ENCODE measurements at places on chromosomes 12 and 14. TPM values are rescaled to one million over a fixed set of nuclear protein-coding genes. Genes with fewer than 3 reads are reported as not detected.
A peak's percentile ranks its signal among the peaks of the same experiment; 100 is the strongest.

Gene OLR1
- total RNA-seq, result not detected

Gene KLHDC1
- 7.4 TPM for total RNA-seq

Gene SMCO2
- total RNA-seq, result not detected

Gene PZP
- total RNA-seq, result 0.37 TPM

Gene PLBD1
- 19.8 TPM for total RNA-seq

Gene AICDA
- total RNA-seq, result not detected

DNA sequence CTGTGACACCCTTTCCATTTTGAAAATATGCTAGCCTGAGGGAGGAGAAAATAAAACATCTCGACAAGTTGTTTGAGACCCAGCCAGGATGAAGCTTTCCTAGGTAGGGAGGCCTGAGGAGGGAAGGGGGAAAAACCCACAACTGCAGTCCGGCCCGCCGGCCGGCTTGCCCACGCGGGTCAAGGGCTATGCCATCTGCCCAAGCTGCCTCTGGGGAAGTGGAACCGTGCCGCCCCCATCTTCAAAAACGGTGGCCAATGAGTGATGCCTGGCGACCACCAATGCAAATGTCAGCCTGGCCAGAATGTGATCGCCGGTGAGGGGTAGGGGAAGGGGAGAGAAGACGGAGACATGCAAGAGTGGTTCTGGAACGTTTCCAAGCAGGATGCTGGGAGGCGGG, 263.5 kb upstream of the ALG10B start:
- no peak for DNase-seq

- DNase-seq, result no peak
These were observed 18.2 kb downstream of the ERP29 start for GRCh38 chr12:112031472-112031871.

GRCh38 chr12:107027636-107028053, 40.7 kb upstream of the MTERF2 start:
- no peak for DNase-seq

DNA sequence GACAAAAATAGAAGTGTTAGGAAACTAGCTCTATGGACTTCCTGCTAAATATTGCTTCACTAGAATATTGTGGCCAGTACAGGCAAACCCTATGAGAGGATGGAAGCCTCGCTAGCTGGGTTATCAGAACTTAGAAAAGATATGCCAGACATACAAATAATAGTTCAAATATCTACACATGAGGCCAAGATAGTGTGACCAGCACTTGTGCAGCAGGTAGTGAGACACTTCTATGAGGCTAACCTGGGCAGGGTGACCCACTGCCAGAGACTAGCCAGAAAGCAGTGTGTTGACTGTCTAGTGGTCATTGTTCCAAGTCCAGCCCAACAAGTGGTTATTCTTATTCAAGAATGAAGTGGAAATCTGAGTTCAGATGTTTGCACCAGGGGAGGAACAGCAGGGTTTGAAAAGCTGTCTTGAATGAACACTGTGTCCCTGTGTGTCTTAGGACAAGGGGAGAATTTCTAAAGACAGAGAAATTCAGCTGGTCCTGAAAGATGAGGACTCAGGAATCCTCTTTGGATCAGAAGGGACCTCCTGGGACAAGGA, 16.3 kb downstream of the TSPAN8 start:
- no peak for DNase-seq

DNA sequence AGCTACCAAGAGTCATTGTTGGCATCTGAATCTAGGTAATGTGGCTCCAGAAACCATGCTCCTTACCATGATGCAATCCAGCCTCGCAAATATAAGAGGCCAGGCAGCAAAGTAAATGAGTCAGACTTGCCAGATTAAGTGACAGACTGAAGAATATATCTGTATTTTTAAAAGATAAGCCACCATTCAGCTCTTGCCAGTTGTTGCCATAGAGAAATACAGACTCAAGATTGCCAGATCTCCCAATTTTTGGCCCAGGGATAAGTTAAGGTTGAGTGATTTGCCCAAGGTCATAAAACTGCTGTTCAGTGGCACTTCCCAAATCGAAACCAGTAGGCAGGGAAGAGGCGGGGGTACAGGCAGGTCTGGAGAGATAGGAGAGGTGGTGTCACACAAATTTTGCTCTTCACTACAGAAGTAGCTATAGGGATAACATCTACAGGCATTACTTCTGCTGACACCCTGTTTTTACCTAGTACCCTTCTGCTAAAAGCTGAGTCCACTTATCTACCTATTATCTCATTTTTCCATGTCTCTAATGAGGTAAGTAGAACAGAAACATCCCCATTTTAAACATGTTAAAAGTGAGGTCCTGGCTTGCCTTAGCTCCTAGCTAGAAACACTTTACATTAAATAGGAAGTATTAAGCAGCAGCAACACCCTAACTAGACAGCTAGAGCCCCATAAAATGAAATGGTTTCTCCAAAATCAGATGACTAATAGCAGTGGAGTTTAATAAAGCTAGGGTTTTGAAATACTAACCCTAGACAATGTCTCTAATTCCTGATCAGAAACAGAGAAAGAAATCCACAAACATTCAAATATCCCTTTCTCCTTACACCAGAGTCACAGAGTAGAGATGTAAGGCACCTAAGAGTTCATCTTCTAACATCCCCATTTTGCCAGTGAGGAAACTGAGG, 19.5 kb downstream of the DCAF5 start:
- DNase-seq, result no peak

DNA sequence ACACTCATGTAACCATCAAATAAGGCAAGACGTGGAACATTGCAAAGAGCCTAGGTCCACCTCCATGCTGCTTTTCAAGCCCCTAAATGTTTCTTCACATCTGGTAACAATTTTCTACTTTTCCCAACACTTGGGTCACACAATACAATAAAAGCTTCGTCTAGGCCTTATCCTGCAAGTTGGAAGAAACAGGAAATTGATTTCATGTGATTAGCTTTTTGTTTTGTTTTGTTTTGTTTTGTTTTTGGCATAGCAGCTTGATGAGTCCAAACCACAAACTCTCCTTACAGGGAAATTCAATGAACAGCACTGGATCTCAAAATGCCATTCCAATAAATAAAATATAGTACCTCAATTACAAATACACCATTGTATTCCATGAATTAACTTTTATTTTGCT, 19.3 kb downstream of the TAS2R50 start:
- no peak for DNase-seq

DNA sequence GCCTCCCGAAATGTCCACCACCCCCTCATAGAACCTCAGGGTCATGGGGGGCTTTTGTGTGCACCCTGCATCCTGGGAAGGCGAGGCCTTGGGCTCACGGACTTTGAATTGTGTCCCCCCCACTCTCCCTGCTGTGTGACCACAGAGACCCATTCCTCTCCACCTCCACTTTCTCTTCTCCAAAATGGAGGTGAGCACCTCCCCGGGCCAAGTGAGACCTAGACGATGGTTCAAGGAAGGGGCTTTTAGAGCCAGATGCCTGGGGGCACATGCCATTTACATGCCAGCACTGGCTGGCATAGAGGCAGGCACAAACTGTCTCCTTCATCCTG, 33.5 kb downstream of the CYP46A1 start:
- peak; percentile 32 for DNase-seq

GRCh38 chr14:104872469-104873341, 7.6 kb downstream of the CEP170B start:
- DNase-seq, result peak; percentile 18

DNA sequence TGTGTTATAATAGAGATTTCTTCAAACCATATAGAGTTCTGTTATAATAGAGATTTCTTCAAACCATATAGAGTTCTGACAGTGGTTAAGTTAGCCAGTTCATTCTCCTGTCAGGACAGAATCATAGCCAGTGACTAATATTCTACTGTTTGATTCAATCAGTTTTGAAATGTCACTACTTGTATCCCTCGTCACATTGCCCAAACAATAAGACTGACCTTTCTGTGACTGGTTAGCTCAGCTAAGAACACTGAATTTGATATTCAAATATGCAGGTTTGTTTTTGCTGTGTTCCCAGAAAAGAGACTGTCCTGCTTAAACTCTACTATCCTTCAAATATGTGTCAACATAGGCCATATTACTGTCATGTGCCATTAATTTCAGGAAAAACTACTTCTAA, 74.4 kb downstream of the ALG10B start:
- no peak for DNase-seq

DNA sequence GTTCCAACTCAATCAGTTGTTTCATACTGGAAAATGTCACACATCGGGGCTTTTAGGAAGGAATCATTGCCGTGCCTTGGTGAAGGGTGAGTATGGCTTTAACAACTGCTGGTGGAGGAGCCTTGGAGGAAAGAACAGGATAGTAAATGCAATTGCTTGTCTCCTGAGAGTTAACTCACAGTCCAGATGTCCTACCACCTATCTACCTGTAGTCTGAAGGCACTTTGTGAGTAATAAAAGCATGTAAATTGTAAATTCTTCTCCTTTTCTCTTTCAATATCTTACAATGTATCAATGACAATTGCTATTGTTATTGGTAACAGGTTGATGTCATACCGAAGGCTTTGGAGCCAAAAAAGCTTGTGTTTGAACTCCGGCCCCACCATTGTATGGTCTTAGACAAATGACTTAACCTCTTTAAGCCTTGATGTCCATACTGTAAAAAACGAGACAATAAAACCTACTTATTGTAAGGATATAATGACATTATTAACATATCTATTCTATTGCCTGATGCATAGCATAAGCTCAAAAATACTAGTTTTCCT, 397.4 kb downstream of the ADAMTS20 start:
- no peak for DNase-seq

GRCh38 chr14:65303899-65304222, 108.7 kb upstream of the FUT8 start:
- DNase-seq, result no peak

DNA sequence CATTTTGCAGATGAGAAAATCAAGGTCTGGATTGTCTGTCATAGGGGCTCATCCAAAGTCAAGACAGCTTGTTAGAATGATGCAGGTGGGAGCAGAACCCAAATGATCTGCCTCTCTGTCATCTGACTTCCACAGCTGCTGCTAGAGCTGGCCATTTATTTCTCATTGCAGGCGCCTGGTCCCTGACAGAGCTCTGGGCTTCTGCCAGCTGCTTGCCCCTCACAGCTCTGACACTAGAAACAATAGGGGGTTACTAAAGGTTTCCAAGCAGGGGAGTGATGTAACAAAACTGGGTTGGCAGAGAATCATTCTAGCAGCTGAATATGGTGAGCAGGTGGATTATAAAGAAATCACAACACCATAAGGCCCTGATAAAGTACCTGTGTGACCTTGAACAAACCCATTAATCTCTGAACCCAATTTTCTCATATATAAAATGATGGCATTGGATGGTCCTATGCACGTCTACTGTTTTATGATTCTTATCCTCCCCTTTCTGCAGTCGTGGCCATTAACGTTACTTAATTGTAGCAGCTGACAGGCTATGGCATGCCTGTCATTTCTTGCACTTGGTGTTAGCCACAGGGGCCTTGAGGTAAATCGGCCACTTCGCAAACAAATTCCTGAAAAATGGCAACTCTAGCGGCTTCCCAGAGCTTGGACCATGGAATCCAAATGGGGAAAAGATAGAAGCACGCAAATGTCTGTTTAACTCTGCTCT, 134.6 kb downstream of the RMST start:
- DNase-seq, result no peak

GRCh38 chr12:13962699-13963098, 18.7 kb downstream of the GRIN2B start:
- no peak for DNase-seq

DNA sequence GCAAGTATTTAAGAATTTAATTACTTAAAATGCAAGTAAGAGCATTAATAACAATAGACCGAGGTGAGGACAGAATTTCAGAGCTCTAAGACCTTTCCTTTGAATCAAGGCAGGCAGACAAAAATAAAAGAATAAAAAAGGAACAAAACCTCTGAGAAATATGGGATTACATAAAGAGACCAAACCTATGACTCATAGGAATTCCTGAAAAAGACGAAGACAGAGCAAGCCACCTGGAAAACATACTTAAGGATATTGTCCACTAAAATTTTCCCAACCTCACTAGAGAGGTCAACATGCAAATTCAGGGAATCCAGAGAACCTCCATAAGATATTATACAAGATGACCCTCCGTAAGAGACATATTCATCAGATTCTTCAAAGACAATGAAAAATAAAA, 325.1 kb downstream of the AEBP2 start:
- no peak for DNase-seq

DNA sequence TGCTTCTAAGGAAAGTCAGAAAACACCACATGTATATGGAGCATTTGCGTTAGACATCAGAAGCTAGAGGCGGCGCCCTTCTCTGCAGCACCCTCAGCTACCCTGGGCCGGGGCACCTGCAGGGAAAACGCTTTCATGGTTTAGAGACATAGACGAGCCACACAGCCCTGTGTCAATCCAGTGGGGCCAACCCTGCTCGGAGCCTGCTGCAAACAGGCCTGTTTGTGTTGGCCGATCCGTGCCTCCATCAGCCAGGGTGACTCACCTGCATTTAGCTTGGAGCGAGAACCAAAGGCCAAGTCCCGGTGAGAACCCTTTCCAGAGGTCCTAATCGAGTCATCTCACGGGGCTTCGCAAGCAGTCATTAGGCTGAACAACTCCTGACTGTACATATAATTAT, 19.5 kb upstream of the FZD10 start:
- DNase-seq, result no peak

GRCh38 chr14:94051115-94051514, 25.0 kb downstream of the OTUB2 start:
- DNase-seq, result no peak

DNA sequence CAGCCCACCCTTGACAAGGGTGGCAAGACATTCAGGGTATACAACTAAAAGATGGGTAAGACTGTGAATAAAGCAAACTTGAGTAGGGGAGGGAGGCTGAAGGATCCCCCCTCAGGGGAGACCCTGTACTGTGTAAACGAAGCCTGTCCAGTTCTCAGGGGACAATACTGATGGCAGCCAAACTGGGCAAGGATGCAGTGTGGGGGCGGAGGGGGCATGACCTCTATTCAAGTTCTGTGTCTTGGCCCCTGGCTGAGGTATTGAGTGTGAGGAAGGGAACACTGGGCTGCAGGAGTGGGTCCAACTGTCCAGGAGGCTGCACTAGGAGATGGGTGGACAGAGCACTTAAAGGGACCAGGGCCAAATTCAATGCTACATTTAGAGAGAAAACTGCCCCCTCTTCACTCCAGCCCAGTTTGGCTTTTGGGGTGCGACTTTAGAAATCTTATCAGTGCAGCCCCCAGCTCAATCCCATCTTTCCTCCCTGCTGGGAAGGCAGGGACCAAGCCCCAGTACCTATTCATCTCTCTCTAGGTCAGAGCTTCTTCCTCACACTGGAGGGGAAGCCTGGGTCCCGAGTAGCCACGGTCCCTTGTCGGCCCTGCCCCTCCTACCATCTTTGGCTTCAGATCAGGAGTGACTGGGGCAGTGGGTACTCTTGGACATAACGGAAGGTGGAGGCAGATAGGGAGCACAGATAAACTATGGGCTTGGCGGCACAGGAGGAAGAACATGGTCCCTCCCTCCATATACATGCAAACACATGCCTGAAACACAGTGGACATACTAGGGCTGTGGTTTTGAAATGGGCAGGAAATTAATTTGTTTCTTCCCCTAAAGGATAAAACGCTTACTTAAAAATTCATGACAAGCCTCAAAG, 11.8 kb downstream of the SLC39A5 start:
- DNase-seq, result no peak

Data from heart left ventricle (tissue), 16 donors.